Stimulated activated CD4-positive, alpha-beta T cell treated with anti-CD3 and anti-CD28 coated beads, Interleukin-1b, Interleukin-23, amount 100 ng/mL, for 48 hours (primary cell): ENCODE measurements at places on chromosomes 16 and 17.

DNA sequence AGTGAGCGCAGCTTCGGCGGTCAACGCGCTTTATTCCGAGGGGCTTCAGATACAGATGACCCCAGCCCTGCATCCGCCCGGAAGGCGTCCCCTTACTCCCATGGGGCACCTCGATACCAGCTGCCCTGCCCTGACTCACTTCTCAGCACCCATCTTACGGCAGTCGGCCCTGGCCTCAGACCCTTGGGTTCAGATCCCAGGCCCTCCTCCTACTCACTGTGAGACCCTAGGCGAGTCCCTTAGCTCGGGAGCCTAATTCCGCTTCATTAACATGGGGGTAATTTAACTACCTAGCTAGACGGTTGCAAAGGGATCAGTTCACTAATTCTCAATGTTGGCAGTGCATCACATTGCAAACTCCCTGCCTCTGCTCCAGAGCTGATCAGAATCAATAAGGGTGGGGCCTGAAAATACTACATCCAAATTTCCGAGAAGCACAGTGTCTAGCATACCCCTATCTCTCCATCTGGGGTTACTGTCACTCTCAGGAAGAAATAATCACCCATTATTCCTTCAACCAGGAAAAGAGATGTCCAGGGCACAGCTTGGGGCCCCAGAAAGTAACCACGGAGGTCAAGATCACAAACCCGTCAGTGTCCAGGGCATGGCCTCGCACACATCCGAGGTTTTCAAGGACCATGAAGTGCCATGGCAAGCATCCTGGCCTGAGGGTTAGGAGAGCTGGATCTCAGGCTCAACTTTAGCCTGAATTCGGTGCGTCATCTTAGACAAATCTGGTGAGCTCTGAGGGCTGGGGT is 415 bp upstream of the FLOT2 start:
- DNase-seq = peak; percentile 17

- no peak for DNase-seq
Observed at GRCh38 chr16:12127244-12127643, 150.7 kb downstream of the SNX29 start.

DNA sequence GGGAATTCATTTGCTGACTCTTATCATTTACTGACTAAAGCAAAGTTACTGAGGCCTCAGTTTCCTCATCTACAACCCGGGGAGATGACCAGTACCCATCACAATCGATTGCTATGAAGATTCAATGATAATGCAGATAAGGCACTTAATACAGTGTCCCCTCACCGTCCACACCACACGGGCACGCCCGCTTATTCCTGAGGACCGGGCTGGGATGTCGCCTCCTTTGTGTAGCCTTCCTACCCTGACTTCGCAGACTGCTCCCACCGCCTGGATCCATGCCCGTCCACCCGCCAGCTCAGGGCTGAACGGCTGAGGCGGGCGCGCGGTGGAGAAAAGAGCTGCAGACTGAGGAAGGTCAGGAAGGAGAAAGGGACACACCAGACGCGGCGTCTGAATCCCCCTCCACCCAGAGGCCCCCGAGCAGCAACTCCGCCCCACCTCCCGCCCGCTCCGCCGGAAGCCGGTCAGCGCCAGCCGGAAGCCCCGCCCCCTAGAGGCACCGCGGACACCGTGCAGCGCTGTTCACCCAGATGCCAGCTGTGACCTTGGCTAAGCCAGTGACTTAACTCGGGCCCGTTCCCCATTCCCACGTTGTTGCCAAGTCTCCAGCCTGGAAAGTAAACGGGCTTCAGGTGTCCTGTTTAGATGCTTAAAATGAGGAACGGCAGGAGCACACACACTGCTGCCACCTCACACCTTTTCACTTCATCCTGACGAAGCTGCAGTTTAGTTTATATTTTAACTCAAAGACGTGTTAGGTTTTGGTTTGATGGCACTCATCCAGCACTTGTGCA is at the start of gene KRABD2:
TSS of gene KRABD2 (minus strand) at position 434 of the 797 bp plus-strand sequence.
- DNase-seq = peak; percentile 90

DNA sequence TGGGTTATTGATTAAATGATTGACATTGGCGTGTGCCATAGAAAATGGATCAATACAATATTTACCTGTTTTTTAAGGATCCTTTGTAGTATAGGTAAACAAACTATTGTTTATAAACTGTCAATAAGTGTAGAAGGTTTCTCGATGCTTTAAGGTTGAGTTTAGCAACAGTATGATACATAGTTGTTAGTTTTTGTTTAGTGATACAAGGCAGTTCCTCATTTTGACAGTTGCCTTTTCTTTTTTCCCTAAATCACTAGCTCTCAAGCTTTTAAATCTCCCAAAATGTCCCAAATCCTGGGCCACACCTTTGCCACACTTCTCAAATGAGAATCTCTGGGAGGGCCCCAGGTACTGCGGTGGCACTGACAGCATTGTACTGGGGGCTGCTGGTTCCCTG is 57.3 kb downstream of the EPN2 start:
- DNase-seq = no peak
